ENCODE measurements at places on chromosomes 3 and 15.

- DNase-seq = no peak
Observed at GRCh38 chr3:98900265-98901118, 1.0 kb downstream of the DCBLD2 start.

GRCh38 chr3:28575746-28576613 lies 227.4 kb upstream of the AZI2 start:
- DNase-seq = peak; percentile 12

- no peak for DNase-seq
Observed at GRCh38 chr3:194043516-194043915, 92.4 kb upstream of the HES1 start.

GRCh38 chr3:148955544-148956346 lies 35.6 kb upstream of the GYG1 start:
- DNase-seq = peak; percentile 20

DNA sequence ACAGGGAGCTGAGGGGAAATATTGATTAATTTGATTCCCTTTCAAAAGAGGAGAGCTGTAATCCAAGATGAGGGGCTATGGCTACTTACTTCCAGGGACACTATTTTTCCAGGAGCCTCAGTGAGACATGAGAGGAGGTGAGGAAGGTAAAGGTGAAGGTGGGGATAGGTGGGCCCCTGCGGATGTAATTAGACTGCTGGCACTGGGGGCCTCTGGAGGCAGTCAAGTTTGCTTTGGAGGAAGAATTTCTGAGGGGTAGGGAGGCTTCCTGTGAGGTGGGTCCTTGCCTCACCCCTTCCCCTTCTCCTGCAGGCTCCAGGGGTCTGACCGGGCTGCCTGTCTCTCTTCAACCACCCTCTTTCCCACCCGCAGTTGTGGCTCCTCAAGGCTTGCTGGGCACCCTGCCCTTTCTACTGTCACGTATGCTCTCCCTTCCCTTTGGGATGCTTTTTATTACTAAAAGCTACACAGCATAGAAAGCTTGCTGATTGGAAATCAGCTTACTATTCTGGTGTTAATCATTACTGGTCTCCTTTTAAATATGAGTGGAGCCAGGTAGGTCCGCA lies 22.5 kb downstream of the GASK1A start:
- DNase-seq = no peak

DNA sequence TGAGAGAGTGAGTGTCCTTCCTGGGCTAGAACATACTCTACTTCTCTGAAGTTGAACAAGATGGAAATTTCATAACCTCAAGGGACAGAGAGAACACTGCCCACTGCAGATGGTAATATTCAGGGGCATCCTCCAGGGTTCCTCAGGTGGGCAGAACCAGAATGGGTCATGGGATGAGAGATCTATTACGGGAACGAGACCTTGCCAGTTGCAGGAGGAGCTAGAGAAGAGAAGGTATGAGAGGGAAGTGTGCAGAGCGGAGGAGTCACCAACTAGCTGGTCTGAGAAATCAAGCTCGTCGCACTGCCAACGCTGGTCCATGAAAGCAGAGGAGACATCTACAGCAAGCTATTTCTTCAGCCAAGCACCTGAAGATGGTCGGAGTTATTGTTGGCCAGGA lies 184.7 kb downstream of the TJP1 start:
- no peak for DNase-seq
